Naive B cell (primary cell): ENCODE measurements at places on chromosomes 2 and 18.

- H3K27me3 ChIP-seq: no peaks in the 10 kb centered on the region
- H3K4me3 ChIP-seq: no peak overlapping the region
- peaks cover 8% of the 10 kb centered on the region for H3K36me3 ChIP-seq
- no peak overlapping the region for H3K27ac ChIP-seq
Measured at GRCh38 chr18:9178557-9178956, 42.0 kb downstream of the ANKRD12 start.

DNA sequence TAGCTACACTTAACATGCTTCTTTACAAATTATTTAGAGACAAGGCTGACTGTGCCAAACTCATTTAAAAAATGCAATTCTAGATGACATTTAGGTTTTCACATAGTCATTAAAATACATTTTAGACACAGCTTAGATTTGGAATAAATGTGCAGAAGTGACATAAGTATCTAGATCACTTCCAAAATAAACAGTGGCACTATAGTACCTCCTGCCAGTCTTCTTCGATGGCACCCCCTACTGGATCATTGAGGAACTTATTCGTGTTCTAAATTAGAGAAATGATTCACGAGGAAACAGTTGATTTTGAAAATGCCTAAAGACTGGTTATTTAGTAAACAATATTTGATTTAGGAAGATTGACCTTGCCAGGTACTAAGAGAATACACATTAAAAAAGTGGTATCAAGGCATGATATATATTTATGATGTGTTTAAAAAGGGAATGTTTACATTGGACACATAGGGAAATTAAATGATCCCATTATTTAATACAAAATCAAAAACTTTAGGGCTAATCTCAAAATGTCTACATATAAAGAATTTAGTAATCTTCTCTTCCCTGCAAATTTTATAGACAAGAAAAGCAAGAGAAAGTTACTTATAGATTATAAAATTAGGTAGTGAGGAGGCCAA, 323.9 kb downstream of the XIRP2 start:
- DNase-seq: no peak
- H3K36me3 ChIP-seq: no peaks in the 10 kb centered on the region
- no peaks in the 10 kb centered on the region for H3K27me3 ChIP-seq
- H3K27ac ChIP-seq: no peak overlapping the region
- H3K4me1 ChIP-seq: no peaks in the 10 kb centered on the region

DNA sequence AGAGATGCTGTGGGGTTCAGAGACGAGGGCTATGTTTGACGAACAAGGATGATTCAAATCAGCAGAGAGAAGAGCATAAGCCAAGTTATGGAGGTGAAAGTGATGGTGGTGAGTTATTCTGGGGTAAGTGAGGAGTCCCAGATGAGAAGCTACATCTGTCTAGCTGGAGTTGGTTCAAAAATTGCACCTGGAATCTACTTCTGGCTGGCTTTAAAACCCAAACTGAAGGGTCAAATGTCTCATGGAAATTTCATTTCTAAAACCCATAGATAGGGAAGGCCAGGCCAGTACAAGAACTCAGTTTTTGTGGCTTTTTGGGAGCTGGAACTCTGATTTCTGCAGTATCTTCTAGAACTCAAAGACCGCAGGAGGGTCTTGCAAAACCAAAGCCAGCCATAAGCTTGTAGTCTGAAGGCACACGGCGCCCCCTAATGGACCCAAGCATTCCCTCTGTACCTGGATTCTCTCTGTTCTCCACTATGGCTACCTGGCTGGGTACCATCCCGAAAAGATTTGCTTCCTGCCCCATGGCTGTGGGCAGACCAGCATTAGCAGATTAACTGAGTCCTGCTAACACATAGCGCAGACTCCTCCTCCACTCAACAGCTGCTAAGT, 229.1 kb upstream of the SLC14A2 start:
- peaks cover 27% of the 10 kb centered on the region for H3K27me3 ChIP-seq
- H3K27ac ChIP-seq: no peak overlapping the region
- H3K4me3 ChIP-seq: no peak overlapping the region

DNA sequence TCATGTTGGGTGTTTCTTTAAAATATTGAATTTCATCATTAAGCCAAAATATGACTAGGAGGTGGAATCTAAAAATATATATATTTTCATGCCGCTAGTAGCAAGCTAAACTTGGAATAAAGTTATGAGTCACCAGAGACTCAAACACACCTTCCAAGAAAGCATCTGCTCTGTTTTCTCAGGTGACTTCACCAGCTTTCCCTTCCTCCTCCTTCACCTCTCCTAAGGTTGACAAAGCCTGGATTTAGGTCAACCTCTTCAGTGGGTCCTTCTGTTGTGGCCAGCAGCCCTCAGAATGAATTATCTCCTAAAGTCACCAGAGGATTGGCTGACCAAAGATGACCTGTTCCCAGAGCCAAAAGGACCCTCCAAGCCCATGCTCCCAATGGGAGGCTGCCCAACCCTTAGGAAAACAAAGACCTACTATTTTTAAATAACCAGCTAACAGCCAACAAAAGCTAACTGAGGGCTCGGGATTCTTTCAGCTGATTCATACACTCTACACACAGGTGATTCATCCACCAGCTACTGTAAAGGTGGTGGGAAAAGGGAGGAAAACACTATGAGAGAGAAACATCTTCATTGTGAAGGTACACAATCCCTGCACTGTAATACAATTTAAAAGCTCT, 113.9 kb downstream of the MYO5B start:
- no peak overlapping the region for H3K4me3 ChIP-seq
- no peaks in the 10 kb centered on the region for H3K36me3 ChIP-seq
- no peak for DNase-seq
- no peak overlapping the region for H3K27ac ChIP-seq
- peaks cover 12% of the 10 kb centered on the region for H3K27me3 ChIP-seq

GRCh38 chr2:126766969-126767296, 111.0 kb downstream of the GYPC start:
- DNase-seq: no peak
- H3K27ac ChIP-seq: no peak overlapping the region

DNA sequence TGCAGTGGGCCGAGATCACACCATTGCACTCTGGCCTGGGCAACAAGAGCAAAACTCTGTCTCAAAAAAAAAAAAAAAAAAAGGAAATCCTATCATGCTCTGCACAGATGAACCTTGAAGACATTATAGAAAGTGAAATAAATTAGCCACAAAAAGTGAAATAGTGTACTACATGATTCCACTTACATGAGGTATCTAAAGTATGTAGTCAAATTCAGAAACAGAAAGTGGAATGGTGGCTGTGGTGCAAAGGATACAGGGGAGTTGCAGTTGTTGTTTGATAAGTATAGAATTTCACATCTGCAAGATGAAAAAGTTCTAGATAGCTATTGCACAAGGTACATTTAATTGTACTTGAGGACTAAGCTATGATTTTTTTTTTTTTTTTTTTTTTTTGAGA, 5.2 kb downstream of the ZRANB3 start:
- DNase-seq: no peak
- no peak overlapping the region for H3K4me3 ChIP-seq

DNA sequence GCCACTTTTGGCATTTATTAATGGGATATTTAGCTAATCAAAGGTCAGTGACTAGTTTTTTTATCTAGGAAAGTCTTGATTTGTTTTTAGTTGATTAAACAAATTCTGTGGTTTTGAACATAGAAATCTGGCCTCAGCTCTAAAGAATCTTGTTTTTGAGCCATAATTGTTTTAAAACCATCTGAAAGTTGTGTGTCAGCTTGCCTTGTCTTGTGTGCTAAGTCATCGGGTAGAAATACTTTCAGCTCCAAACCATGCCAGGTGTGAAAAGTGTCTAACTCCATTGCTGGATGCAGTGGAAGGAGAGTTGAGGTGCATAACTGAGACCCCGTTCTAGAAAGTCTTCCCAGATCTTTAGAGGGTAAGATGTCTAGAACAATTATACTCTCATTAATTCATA, 22.7 kb downstream of the FARP2 start:
- peaks cover 26% of the 10 kb centered on the region for H3K4me1 ChIP-seq
- H3K36me3 ChIP-seq: peaks cover 15% of the 10 kb centered on the region
- DNase-seq: no peak

- H3K4me3 ChIP-seq: no peak overlapping the region
- H3K27ac ChIP-seq: peak overlapping the region; percentile 95
- H3K36me3 ChIP-seq: peaks cover 9% of the 10 kb centered on the region
- H3K27me3 ChIP-seq: no peaks in the 10 kb centered on the region
Measured at GRCh38 chr2:3260959-3261358, 116.7 kb downstream of the EIPR1 start.

- DNase-seq: no peak
- H3K36me3 ChIP-seq: no peaks in the 10 kb centered on the region
- H3K27me3 ChIP-seq: peaks cover 20% of the 10 kb centered on the region
- H3K4me3 ChIP-seq: peak overlapping the region; percentile 55
Measured at GRCh38 chr2:7007846-7008741, 90.9 kb downstream of the RNF144A start.

DNA sequence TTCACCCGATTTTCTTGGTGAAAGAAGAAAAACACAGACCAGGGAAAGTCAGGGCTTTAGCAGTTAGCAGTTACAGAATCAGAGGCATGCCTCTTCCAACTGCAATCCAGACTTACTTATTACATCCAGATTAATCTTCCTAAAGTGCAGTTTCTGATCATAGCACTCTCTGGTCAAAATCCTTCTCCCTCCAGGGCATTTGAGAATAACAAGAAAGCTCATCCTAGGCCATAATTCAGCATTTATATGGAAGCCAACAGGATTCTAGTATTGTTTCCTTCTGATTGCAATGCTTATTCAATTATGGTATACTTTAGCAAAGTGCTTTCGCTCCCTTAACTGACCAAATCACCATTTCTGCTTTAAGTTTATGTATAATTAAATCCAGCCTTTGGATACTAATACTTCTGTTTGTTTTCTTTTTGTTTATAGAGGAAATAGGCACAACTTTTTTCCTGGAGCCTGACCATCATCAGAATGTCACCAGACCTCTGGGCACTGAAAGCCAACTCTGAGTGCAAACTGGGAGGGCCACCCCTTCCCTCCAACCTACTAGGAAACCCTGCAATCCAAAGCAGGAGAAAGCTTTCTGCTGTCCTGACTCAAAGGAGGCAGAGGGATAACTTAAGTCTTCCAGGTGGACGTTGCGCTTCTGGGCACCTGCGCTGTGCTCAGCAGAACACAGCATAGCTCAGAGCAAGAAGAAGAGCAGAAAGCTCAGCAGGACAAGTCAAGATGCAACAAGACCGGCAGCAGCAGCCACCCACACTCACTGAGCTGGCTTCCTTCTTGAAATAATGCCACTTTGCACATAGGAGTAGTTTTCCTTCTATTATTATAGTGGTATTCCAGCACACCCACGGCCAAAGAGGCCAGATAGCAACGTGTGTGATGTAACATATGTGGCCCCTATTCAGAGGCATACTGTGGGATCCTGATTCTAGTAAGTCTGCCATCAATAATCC, 99.3 kb downstream of the STK39 start:
- H3K36me3 ChIP-seq: no peaks in the 10 kb centered on the region
- H3K27me3 ChIP-seq: no peaks in the 10 kb centered on the region
- no peak overlapping the region for H3K27ac ChIP-seq
- no peak overlapping the region for H3K4me3 ChIP-seq
- no peaks in the 10 kb centered on the region for H3K4me1 ChIP-seq
- no peak for DNase-seq

- no peaks in the 10 kb centered on the region for H3K36me3 ChIP-seq
- H3K27ac ChIP-seq: no peak overlapping the region
Measured at GRCh38 chr2:240350696-240351087, 84.8 kb upstream of the GPC1 start.

GRCh38 chr2:108133457-108133856, 106.3 kb upstream of the SULT1C3 start:
- DNase-seq: no peak
- no peak overlapping the region for H3K4me3 ChIP-seq
- H3K4me1 ChIP-seq: no peaks in the 10 kb centered on the region
- no peak overlapping the region for H3K27ac ChIP-seq

- peaks cover 38% of the 10 kb centered on the region for H3K27me3 ChIP-seq
- H3K36me3 ChIP-seq: no peaks in the 10 kb centered on the region
- DNase-seq: no peak
- no peak overlapping the region for H3K4me3 ChIP-seq
- no peak overlapping the region for H3K27ac ChIP-seq
Measured at GRCh38 chr2:41937921-41938708, 109.7 kb upstream of the PKDCC start.

GRCh38 chr2:109707281-109708147, 86.6 kb upstream of the RGPD5 start:
- no peak overlapping the region for H3K4me3 ChIP-seq
- H3K36me3 ChIP-seq: no peaks in the 10 kb centered on the region
- no peak overlapping the region for H3K27ac ChIP-seq

DNA sequence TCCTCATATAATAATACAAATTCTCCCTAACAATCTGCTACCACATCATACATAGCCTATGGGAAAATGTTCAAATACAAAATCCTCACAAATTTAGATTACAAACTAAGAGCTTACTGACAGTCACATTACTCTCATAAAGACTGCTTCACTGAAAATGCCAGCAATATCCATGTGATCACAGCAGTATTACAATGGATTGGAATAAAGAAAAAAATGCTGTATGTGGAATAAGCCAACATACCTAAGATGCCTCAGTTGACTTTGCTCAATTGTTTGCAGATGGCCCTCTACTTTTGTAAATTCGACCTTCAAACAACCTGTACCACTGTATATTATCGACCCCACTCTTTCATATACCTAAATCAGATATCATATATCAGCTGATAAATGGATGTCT, 88.7 kb downstream of the DYM start:
- no peaks in the 10 kb centered on the region for H3K4me1 ChIP-seq
- peaks cover 25% of the 10 kb centered on the region for H3K36me3 ChIP-seq

- no peak overlapping the region for H3K27ac ChIP-seq
- no peak for DNase-seq
- H3K4me1 ChIP-seq: no peaks in the 10 kb centered on the region
- H3K27me3 ChIP-seq: peaks cover 13% of the 10 kb centered on the region
- no peaks in the 10 kb centered on the region for H3K36me3 ChIP-seq
Measured at GRCh38 chr2:7552825-7553570, 635.8 kb downstream of the RNF144A start.

DNA sequence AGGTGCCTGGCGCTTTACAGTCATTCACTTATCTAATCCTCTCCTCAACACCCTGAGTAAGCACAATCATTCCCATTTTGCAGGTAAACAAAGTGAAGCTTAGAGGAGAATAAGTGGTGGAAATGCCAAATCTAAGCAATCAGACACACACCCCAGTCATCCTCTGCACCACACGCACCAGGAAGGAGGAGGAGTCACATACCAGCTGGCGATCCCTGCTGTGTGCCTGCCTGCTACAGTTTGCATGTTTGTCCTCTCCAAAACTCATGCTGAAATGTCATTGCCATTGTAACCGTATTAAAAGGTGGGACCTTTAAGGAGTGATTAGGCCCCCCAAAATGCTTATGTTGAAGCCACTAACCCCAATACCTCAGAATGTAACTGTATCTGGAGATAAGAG, 93.7 kb downstream of the LOXHD1 start:
- DNase-seq: no peak
- H3K27ac ChIP-seq: no peak overlapping the region
- H3K4me1 ChIP-seq: no peaks in the 10 kb centered on the region
- no peaks in the 10 kb centered on the region for H3K36me3 ChIP-seq

DNA sequence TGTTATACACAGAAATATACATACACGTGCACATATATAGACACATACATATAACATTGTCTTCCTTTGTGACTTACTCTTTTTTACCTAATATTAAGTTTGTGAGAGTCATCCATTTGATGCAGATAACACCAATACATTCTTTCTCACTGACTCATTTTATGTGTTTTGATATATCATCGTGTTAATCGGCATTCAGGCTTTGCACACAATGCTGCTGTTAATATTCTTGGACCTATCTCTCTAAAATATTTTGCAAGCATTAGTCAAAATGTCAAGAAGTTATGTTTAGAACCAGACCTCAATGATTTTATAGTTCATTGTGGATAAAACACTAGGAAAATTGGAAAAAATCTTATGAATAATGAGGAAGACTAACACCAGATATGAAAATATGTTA, 441.1 kb downstream of the LRATD1 start:
- DNase-seq: no peak
- H3K27me3 ChIP-seq: no peaks in the 10 kb centered on the region
- H3K36me3 ChIP-seq: no peaks in the 10 kb centered on the region
- H3K27ac ChIP-seq: no peak overlapping the region
- no peak overlapping the region for H3K4me3 ChIP-seq
